Activated T-cell treated with anti-CD3 and anti-CD28 coated beads, Interleukin-2, amount 50 U/mL, for 4 hours (primary cell): ENCODE measurements at places on chromosomes 6 and 20. TPM values are rescaled to one million over a fixed set of nuclear protein-coding genes. Genes with fewer than 3 reads are reported as not detected.
A peak's percentile ranks its signal among the peaks of the same experiment; 100 is the strongest.

DNA sequence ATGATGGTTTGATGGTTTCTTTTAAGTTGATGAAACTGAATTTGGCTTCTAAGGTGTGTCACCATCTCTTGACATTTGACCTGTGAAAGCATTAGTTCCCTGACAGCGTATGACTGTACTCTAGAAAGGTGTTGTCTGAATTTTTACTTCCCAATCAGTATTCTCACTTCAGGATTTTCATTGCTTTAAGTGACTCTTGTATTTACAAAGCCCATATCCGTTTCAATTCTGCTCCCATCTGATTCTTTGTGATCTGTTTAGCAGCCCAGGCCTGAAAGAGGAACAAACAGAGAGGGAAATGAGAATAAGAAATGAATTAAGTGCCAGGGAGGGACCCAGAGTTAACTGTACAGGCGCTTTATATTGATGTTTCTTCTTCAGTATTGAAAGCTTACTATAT is 73.7 kb downstream of the FARS2 start:
- DNase-seq = no peak

DNA sequence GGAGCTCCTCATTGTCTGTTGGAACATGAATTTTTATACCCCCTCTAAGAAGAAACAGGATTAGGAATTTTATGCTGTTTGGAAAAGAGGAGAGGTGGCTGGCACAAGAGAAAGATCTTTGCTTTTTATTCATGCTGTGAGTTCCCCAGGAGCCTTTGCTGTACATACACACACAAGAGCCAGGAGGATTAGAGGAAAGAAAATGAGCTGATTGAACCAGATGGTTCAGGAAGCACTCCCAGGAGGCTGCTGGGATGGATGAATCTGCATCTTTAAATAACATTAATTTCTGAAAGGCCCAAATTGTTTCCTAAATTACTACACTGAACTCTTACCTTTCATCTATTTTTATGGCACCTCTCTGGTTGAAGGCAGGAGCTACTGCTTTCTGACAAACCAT is 20.1 kb upstream of the TCP11 start:
- DNase-seq = no peak

Gene PDE7B
- 0.18 TPM for total RNA-seq

Gene CYP21A2
- total RNA-seq = 1.0 TPM

DNA sequence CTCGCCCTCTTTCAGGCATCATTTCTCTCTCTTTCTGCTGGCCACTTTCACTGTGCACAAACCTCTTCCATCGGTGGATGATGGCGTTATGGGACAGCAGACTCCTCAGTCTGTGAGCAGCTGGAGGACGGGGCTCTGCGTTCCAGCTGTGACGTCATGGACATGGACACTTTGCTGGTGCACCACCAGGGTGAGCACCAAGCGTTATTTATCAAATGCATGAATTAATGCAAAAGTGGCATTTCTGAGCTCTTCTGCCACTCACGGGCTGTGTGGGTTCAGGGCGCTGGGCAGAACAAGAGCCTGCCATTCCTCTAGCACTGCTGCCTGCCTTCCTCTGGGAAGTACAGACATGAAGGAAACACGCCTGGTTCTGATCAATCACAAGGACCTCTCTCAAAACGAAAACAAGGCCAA is 82.9 kb upstream of the MPC1 start:
- DNase-seq = no peak

Gene SLC22A2
- total RNA-seq = not detected

Gene HLA-F
- 228 TPM for total RNA-seq

DNA sequence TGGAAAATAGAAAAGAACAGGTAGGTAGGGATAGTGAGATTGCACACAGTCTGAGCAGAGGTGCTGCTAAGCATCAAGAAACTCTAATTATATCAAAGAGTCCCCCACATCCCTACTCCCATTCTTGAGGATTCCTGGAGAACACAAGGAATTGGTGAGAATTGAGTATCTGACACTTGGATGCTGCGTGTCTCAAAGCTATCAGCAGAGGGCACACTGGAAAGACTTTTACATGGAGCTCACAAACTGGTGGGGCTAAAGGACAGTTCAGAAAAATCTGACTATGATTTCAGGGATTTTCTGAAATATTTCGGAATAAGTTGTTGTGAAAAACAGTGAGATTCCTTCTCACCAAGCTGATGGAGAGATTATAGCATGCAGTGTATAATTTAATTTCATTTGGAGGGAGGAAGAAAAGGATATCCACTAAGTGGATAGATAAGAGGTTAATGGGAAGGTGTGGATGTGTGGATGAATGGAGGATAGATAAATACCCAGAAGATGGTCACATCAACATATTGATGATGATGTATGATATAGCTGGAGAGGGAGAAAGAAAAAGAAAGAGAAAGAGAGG is 215.4 kb upstream of the DEFB112 start:
- no peak for DNase-seq

GRCh38 chr6:516213-516612 is 124.7 kb downstream of the IRF4 start:
- DNase-seq = no peak

Gene NOX3
- total RNA-seq = not detected

DNA sequence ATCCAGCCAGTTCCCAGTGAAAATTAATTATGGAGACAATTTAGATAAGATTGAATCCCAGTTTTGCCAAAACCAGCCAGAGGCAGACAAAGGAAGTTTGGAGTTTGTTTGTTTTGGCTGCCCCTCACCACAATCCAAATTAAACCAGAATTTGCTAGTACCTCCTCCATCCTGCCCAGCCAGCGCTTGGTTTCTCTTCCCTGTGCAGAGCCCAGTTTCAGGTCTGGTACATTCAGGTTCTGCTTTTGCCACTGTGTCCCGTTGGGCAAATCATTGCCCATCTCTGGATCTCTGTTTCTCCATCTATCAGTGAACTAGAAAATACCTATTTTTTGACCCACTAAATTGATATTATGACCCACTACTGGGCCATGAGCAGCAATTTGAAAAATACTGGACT is 26.4 kb downstream of the FOXP4 start:
- no peak for DNase-seq

- no peak for DNase-seq
Measured at GRCh38 chr6:76768556-76768955, 694.7 kb downstream of the HTR1B start.

Gene AAR2
- total RNA-seq = 45.6 TPM

- peak; percentile 34 for DNase-seq
Measured at GRCh38 chr20:57657535-57658446, 37.6 kb upstream of the ZBP1 start.

- DNase-seq = no peak
Measured at GRCh38 chr20:32780749-32781655, 18.8 kb downstream of the DNMT3B start.

Gene TTK
- total RNA-seq = 7.6 TPM

DNA sequence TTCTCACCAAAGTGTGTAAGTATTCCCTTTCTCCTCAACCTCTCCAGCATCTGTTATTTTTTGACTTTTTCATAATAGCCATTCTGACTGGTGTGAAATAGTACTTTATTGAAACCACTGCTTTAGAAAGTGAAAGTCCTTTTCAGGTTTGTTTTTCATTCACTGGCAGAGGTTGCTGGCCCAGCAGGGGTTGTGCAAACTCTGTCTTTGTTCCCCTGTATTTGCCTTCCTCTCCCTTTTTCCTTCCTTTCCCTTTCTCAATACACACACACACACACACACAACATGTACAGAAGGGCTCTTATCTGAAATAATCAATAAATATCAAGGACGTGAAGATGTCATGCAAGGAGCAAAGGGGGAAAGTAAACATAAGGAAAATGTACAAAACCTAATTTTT is 99.8 kb downstream of the LY86 start:
- no peak for DNase-seq

Gene UNC5CL
- total RNA-seq = 1.4 TPM

- no peak for DNase-seq
Measured at GRCh38 chr20:33337119-33337518, 54.1 kb downstream of the BPIFB1 start.

Gene LPA
- not detected for total RNA-seq

Gene DUSP22
- total RNA-seq = 30.9 TPM

DNA sequence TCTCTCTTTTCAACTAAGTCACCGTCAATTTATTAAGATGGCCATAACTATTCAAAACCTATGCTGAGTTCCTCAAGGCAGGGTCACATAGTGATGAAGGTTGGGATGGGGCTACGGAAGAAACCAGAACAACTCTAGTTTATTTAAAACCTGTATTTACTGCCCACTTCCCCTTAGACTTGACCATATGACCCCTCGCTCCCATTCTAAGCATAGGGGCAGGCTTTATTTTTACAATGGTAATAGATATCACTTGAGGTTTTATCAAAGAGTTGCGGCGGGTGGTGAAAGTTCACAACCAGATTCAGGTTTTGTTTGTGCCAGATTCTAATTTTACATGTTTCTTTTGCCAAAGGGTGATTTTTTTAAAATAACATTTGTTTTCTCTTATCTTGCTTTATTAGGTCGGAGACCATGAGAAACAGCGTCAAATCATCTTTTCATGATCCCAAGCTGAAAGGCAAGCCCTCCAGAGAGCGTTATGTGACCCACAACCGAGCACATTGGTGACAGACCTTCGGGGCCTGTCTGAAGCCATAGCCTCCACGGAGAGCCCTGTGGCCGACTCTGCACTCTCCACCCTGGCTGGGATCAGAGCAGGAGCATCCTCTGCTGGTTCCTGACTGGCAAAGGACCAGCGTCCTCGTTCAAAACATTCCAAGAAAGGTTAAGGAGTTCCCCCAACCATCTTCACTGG is 5.5 kb downstream of the EDN1 start:
- DNase-seq = no peak

DNA sequence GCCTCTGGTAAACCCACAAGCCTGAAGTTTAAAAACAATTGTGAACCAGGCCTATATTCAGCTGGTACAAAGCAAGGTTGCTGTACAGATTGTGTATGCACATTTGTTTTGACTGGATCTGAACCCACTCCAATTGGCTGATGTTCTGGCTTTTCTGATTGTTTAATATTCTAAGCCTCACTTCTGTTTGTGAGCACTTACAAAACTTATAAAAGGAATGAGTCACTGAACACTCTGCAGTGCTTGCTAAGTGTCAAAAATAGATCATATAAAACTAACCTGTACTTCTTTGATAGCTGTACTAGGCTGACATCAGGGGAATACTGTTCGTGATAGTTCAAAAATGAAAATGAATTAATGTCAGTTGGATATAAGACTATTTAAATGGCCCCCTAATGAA is 12.1 kb downstream of the COL21A1 start:
- no peak for DNase-seq

DNA sequence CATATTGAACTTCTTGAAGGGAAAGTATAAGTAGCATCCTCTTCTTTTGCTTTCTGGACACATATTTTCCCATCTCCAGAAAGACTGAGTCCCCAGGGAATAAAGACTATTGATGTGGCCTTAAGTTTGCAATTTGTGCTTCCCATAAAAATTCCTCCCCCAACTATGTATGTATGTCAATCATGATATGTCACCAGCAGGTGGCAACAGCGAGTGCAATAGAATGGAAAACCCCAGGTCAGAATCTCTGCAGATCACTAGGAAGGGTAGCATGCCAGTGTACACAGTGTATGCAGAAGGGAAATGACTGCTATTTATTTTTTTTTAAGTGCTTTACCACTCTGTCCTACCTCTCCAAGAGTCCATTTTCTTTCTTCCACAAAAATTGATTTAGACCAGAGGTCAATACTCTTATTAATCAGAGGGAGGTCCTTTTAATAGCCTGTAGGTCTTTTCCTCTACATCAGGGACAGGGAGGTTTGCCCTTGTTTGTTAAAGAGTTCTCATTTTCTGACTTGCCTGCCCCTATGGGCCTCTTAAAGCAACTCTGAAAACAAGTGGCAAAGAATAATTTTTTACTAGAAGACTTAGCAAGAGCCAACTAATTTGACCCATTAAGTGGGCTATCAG is 61.4 kb downstream of the BMP2 start:
- DNase-seq = no peak

DNA sequence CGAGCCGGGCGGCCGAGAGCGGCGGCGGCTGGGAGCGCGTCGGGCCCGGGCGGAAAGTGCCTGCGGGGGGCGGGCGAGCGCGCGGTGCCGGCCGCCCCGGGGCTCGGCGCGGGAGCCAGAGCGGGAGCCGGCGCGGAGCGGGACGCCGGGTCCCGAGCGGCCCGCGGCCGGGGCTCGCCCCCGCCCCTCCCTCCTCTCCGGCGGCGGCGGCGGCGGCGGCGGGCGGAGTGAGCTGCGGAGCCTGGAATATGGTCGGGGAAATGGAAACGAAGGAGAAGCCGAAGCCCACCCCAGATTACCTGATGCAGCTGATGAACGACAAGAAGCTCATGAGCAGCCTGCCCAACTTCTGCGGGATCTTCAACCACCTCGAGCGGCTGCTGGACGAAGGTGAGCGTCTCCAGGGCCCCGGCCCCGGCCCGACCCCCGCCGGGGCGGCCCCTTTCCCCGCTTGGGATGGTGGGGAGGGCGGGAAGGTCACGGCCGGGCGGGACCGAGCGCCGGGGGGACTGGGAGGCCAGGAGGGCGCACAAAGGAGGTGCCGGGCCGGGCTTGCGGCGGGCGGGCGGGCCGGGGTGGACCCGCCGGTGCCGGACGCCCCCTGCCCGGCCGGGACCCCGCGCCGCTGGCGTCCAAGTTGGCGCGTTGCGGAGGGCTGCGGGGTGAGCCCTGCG is 565 bp downstream of the QKI start:
- DNase-seq = peak; percentile 10

Gene CTCFL
- 0.15 TPM for total RNA-seq

DNA sequence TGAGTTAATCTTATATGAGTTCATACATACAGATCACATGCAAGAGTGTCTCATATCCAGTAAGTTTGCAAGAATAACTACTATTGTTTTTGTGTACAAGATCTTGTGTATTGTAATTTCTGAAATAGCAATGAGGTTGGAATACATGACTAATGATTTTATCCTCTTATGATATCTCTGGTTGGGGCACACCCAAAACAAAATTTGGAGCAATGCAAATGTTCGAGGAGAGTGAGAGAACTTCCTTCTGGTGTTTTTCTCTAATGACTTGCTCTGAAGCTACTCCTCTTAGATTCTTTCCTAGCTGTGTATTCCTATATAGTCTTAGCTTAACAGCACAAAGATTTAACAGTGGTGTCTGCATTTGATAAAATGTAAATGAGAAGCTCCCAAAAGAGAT is 252.5 kb downstream of the LAMA2 start:
- DNase-seq = no peak

GRCh38 chr20:19811231-19811630 is 53.2 kb downstream of the RIN2 start:
- no peak for DNase-seq
